ENCODE measurements at places on chromosomes 7 and 10.

GRCh38 chr7:38171623-38172391 is 6.2 kb upstream of the STARD3NL start:
- no peak for DNase-seq

DNA sequence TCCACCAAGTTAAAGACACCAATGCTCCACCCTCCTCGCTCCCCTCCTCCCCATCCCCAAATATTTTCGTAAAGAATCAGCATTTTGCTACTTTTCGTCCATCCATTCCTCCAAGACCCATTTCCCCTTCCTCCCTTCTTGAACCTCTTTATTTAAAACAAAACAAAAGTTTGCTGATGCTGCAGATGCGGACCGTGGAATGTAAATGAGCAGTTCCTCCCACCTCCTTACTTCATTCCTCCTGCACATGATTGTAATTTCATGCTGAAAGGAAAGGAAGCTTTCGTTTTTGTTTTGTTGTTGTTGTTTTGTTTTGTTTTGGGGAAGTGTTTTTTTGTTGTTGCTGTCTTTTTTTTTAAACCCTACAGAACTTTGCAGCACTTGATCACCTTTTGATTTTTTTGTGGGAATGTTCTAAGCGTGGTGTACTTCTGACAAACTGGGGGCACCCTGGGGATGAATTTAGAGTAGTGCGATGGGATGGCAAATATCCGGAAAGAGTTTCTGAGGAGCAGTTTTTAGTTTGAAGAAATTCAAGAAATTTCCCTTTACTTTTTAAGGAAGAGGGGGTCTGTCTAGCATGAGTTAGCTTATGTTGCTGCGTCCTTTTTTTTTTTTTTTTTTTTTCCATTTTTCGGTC is 177.3 kb downstream of the TCF7L2 start:
- DNase-seq = no peak

DNA sequence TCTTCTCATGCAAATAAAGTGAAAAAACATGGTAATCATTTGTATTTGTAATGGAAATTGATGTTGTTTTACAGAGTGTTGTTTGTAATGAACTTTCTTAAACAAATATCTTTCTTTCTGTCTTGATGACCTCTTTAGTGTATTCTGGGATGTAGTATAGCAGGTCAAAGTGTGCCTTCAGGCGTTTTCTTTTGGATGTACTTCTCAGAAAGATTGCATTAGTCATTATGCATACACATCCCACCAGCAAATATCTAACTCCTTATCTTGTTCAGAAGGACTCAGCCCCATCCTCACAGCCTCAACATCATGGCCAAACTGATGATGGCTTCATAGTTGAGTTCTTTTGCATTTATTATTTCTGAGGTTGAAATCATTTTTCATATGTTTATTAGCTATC is 124.7 kb downstream of the LRRC18 start:
- no peak for DNase-seq

DNA sequence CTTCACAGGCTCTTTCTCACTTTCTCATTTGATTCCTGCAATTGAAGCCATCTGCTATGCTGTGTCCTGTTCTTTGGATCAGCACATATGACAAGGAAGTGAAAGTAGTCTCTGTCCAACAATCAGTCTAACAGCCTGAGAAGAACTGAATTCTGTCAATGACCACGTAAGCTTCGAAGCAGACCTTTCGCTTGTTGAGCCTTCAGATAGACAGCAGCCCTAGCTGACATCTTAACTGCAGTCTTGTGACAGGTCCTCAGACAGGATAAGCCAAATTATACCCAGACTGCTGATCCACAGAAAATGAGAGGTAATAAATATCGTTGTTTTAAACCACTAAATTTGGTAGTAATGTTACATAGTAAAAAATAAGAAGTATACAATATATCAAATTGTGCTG is 691.0 kb upstream of the LRRTM3 start:
- no peak for DNase-seq

DNA sequence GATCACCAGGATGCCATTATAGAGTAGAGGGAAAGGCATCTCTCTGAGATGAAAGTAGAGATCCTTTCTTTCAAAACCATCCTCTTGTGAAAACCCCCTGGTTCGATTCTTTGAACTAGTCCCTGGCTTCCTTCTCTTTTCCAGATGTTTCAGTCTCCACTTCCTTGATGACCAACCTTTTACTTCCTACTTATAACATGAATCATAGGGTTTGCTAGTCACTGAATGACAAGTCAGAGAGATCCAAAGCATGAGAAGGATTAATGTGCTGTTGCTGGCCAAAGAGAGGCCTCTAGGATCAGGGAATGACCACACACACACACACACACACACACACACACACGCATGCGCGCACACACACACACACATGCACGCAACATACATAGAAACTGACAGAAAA is 161.1 kb upstream of the FRMD4A start:
- no peak for DNase-seq

DNA sequence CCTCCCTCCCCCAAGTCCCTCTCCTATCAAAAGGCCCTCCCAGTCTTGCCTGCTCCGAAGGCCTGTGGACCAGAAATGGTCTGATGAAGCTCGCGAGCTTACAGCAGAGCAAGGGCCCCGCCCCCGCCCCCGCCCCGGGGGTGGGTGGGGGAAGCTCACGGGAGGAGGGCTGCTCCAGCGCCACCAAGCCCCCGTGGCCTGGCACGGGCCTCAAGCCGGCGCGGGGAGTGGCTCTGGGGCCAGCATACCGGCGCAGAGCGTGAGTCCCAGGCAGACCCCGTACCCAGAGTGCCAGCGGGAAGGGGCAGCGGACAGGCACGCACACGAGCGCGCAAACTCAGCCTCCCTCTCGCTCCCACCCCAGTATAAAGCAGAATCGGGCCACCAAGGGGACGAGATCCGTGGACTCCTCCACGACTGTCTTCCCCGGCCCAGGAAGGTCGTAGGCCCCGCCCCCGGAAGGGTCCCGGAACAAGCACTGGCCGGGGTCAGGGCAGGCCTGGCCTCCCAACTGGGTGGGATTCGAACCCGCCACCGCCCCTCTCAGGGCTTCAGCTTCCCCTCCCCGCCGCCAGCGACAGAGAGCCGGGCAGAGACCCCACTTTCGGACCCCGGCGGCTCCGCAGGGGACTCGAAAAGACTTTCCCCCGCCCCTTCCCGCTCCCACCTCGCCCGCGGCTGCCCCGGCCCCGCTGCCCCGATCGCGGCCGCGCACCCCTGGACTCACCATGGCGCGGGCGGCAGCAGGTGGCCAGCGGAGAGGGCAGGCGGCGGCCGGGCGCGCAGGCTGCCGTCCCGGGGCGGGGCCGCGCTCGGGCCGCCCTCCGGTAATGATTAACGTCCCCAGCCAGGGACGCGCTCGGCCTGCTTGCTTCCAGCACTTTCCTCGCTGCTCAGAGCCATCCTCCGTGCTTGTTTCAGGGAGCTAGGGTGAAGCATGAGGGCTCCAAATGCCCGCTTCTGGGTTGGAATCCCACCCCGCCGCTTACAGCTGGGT is at the start of gene PCBD1:
Gene PCBD1, minus strand, starts transcription at position 762 of the 997 bp plus-strand sequence. Its CDS starts 32 bp downstream, at position 730.
- DNase-seq = peak; percentile 58

DNA sequence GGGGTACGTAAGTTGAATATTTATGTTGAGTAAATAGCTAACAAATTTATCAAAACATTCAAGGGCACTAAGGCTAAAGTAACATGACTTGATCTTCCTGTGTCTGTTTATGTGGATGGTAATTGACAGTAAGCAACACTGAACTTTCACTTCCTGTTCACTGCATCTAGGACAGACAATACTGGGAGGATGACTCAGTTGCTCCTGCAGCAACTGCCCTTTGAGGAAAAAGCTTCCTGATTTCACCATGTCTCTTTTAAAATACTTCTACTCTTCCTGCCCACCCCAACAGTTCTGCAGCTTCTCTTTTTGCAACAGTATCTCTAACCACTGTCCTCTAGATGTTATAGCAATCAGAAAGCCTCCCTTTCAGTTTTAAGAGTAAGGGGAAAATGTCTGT is 76.6 kb upstream of the HGF start:
- DNase-seq = no peak

- DNase-seq = no peak
Observed at GRCh38 chr10:61837755-61838171, 63.7 kb upstream of the ARID5B start.

Data from stimulated activated CD4-positive, alpha-beta T cell treated with anti-CD3 and anti-CD28 coated beads, Interleukin-15, amount 100 ng/mL, for 1 hour (primary cell).